NCI-H1092 (cell line): ENCODE measurements at places on chromosomes 16 and 17.

GRCh38 chr16:57938936-57939871, 31.7 kb downstream of the CNGB1 start:
- DNase-seq = no peak

DNA sequence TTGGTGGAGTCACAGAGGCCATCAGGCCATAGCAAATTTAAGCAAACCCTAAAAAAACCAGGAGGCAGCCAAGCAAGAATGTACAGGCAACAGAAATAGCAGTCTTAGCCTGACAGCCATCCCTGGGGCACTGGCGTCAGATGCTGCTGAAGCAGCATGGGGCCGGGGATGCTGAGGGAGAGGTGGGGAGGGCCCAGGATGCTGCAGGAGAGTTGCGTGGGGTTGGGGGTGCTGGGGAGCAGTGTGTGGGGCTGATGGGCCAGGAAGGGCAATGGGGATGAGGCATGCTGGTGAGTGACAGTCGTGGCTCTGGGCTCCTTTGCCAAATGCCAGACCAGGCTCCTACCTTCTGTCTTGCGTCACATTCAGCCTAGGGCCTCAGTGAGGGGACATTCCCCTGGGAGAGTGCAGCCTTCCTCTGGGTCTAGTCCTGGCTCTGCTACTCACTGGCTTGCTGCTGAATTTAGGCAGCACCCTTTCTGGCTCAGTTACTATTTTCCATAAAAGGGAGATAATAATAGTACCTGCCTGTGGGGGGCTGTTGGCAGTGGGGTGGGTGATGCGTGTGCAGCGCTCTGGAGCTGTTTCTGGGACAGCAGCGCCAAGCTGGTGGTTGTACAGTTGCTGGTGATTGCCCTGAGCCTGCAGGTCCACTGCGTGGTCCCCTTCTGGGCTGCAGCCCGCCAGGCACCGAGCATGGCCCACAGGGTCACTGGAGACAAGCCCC, 88.1 kb downstream of the AMFR start:
- no peak for DNase-seq

- peak; percentile 67 for DNase-seq
Measured at GRCh38 chr16:79599837-79600637, 500 bp downstream of the MAF start.

DNA sequence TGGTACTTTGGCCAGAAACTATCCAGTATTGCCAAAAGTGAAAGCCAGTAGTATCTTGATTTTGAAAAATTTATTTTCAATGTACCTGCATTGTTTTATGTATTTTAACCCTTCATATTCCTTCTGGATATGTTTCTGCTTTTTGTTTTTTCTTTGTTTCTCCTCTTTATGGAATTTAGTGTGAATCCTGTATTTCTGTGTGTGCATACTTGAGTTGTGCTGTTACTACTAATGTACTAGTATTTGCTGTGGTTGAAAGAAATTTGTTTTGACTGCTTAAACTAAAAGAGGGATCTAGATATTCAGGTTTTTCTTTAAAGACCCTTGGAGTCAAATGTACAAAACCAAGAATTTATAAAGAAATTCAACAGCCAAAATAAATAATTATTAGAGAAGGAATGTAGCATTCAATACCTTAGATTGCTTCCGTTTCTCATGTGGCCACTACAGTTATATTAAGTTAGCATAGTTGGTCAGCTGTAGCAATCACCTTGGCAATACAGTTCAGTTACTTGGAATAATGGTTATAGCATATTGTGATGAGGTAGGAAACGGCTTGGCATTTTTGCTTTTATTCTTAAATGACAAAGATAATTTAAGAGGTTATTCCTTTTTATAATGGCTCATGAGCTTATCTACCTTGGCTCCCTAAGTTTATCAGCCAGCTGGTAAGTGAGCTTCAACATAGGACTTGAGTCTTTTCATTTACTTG, 4.9 kb downstream of the PHKB start:
- no peak for DNase-seq

GRCh38 chr17:55174133-55174532, 90.6 kb upstream of the HLF start:
- no peak for DNase-seq

DNA sequence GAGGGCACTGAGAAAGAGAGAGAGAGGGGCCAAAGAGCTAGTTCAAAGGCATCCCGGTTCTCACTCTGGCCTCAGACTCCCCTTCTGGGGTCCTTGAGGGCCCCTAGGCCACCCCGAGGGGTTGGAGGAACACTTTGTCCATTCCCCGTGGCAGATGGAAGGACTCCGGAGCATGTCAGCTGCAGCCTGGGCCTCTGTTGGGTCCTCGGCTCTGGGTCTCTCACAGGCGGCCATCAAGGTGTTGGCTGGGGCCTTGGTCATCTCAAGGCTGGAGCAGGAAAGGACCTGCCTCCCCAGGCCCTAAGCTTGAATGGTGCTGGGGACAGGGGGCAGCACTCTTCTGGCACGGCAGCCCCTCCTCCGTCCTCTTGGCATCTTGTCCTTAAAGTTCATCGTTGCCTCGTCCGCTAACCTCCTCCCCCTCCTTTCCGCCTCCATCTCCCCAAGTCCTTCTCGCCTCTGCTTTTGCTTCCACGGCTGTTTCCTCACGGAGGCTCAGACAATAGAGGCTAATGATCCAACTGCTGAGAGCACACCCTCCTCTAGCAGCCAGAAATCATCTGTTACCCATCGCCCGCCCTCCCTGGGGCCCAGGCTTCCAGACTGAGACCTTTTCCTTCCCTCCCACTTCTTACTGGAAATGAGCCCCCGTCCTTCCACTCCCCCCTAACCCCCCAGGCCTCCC, 23.3 kb downstream of the CCR7 start:
- DNase-seq = no peak

DNA sequence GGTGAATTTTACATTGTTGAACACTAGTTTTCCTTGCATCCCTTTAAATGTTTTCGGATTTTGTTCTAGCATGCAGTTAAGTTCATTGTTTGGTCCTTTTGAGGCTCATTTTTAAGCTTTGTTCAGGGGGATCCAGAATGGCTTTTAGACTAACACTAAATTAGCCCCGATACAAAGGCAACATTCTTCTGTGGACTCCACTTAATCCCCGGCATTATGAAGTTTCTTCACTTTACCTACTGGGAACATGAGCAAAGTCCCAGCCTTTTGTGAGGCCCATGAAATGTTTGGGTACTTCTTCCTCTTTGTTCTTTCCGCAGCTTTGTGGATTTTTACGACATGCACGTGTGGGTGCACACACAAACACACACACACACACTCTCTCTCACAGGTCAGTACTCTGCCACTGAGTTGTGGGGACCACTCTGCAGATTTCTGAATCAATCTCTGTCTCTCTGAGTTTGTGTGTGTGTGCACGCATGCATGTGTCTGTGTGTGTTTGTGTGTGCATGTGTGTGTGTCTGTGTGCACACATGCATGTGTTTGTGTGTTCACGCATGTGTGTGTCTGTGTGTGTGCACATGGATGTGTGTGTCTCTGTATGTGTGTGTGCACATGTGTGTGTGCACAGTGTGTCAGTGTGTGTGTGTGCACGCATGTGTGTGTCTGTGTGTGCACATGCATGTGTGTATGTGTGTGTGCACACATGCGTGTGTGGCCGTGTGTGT, 240.4 kb upstream of the TNRC6C start:
- no peak for DNase-seq

GRCh38 chr16:72677662-72678447, 370.1 kb downstream of the ZFHX3 start:
- no peak for DNase-seq

DNA sequence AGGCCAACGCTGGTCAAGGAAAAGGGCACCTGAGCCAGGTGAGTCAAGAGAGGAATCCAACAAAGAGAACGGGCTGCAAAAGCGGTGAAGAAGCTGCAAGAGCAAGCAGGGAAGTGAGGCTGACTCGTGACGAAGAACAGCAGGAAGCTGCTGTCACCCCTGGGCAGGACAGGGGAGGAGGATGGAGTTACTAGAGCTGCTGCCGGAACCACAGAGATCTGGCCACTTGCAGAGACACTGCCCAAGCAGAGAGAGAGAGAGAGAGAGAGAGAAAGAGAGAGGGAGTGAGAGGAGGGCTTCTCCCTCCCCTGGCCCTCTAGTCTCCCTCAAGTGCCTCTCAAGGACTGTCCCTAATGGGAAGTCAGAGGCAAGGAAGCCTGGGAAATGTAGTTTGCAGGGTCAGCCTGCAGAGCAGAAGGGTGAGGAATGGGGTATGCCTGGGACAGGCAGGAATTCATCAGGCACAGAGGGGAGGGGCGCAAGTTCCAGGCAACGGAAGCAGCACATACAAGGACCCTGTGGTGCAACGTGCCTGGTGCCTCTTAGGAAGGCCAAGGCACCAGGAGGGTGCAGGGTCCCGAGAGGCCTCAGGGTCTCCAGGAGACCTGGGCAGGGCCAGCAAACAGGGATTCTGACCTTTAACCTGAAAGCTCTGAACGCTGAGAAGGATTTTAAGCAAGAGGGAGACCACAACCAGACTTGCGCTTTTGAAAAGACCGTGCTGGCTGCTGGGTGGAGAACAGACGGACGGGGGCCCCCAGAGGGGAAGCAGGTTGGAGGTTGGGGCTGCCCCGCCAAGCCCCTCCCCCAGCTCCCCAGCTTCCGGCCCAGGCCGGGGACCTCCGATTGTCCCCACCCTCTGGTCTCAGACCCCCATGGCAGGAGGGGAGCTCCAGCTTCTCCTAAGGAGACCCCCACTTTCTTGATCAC, 45.8 kb upstream of the CIBAR2 start:
- no peak for DNase-seq

- no peak for DNase-seq
Measured at GRCh38 chr17:12407495-12408252, 258.0 kb upstream of the MYOCD start.

GRCh38 chr17:43118679-43119615, 6.2 kb downstream of the BRCA1 start:
- DNase-seq = no peak

DNA sequence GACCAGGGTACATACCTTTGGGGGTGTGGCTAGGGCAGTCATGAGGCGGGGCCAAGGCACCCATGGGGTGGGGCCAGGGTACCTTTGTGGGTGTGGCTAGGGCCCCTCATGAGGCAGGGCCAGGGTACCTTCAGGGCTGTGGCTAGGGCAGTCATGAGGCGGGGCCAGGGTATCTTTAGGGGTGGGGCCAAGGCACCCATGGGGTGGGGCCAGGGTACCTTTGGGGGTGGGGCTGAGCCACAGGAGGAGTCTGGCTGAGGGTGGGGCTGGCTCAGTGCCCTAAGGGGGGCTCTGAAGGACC, 3.5 kb downstream of the GNG13 start:
- DNase-seq = no peak

DNA sequence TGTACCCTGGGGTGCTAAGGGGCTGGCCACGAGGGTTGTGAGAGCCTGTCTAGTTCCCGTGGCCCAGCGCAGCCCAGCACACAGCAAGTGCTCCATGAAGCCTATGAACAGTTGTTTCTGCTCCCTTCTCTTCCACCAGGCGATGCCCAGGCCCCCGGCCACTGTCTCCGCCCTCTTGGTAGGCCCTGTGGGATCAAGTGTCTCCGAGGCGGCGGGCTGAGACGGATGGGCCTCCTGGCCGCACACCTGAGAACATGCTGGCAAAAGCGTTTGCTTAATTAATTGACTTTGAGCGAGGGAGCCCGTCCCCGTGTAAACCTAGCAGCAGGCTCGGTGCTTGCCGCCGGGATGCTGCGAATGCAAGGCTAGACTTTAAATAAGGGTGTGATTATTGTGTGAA, 129.7 kb upstream of the GSE1 start:
- peak; percentile 73 for DNase-seq

DNA sequence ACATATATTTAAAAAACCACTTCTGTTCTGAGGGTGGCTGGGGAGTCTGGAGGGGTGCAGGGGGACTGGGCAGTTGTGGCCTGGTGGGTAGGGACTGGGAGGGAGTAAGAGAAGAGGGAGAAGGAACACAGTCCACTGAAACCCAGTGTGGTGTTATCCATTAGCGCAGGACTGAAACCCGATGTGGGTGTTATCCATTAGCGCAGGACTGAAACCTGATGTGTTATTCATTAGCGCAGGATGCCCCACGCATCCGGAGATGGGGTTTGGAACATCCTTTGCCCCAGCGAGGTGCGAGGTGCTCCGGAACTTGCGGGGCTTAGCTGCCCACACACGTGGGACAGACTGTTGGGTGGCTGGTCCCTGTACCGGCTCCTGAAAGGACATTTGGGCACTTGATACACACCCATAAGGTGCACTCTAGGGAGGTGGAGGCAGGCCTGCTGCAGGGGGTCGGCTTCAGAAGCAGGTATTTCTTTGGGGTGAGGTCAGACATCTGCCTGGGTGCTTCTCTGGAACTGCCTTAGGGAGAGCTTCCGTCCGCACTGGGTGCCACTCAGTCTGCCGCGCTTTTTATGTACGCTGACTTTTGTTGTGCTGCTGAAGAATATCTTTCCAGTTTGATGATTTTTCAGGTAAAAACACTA, 20.3 kb upstream of the FASN start:
- no peak for DNase-seq

GRCh38 chr17:38883592-38884526, 14.0 kb downstream of the LASP1 start:
- no peak for DNase-seq

- DNase-seq = no peak
Measured at GRCh38 chr17:17516941-17517720, 20.9 kb upstream of the RASD1 start.

GRCh38 chr17:48229936-48230335, 122.4 kb downstream of the SNX11 start:
- no peak for DNase-seq

DNA sequence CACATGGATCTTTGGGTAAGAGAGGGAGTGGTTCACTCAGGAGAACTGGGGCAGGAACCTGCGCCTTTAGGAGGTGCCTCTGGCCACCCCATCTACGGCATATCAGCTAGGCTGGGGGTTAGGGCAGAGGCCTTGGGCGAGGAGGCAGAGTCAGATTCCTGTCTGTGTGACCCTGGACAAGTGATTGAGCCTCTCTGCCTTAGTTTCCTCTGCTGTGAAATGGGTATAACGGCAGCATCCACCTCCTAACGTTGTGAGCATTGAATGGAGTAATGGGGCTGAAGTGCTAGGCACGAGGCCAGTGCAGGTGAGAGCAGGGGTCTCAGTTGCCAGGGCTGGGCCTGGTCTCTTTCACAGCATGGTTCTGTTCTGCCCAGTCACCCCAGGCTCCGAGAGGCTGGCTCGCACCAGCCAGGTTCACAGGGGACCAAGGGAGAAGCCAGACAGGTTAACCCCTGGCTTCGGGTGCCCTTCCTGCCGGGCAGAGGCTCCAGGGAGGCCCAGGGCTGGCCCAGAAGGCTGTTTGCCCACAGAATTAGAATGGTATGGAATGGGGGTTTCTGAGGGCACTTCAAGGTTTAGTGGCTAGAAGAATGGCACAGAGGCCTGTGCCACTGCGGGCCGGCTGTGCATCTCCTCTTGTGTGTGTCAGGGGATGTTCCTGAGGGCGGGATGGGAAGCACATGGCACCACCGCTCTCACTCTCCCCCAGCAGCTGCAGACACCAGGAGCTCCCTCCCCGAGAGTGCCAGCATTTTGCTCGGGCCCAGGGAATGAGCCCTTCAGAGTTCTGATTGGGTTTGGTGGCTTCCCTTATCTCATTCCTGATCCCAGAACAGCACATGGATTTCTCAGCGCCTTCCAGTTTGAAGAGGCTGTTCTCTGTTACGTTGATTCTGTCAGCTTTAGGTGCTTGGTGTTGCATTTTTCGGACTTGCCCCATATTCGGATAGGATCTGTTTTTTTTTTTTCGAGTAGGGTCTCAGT, 23.8 kb downstream of the UNC13D start:
- no peak for DNase-seq

- no peak for DNase-seq
Measured at GRCh38 chr17:39270923-39271322, 45.2 kb upstream of the STAC2 start.
